CD8-positive, alpha-beta T cell (primary cell): ENCODE measurements at places on chromosomes 4 and X.

DNA sequence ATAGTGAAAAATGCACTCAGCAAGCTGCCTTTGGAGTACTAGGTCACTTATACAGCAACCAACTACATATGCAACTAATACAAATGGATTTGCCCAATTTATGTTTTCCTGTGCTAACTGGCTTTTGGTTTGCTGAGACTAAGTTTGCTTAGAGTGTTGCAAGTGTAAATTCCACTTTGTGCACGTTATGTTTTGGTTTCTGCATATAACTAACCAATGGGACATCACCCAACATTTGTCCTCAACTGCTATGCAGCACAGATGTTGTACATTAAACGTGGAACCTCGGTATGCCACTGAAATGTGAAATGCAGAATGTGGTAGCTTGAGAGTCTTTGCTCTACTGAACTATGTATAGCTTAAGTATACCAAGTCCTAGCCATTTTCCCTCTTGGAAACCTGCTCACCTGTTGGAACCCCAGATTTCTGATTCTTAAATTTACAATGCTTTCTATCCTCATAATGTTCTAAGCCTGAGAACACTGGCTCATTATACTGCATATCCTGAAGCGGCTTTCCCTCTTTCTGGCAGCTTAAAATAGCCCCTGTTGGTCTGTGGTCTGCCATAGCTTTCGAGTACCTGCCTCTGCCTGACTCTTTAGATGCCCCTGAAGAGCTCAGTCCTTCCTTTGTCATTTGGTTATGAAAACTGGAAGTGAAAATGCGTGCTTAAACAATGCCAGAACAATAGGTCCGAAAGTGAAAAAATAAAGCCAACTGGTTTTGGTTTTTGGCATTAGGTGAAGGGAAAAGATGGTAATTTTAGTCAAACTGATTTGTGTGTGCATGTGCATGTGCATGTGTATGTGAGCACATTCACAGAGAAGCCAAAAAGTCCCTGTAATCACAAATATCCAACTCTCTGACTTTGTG lies 158.0 kb downstream of the SH2D1A start:
- DNase-seq = no peak

GRCh38 chrX:37745835-37746217 lies 34.0 kb upstream of the CYBB start:
- DNase-seq = peak; percentile 7

DNA sequence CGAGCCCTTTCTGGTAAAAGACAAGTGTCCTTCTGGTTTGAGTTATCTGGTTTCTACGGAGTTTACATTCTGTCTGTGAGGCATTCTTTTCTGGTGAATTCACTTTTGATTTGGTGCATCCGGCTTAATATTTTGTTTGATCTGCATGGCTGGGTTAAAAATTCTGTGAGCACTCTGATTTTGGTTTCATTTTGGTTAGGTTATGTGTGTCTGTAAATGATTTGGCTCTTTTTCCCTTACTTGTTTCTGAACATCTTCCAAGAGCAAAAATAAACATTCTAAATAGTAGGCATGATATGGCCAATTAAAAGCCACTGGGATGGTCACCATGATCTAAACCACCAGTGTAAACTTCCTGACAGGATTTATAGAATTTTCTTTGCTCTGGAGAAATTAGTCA lies 85.7 kb upstream of the PTPN13 start:
- DNase-seq = no peak

DNA sequence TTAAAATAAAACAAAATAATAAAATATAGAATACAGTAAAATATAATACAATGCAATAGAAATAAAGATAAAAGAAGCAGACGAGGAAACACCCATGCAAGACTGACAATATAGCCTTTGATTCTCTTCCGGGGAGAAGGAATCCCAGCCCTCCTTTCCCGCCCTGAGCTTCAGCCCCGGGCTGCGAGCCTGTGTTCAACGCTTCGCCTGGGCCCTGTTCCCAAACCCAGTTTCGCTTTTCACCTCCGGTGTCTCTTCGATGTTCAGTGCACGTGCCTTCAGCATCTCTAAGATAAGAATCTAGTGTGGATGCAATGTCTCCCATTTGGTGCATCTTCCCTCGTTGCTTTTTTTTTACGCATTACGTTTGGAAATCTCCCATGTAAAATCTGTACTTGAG lies 38.4 kb upstream of the ARSD start:
- no peak for DNase-seq

GRCh38 chr4:134735901-134736300 lies 534.3 kb upstream of the PABPC4L start:
- no peak for DNase-seq
